Stimulated activated CD4-positive, alpha-beta T cell treated with anti-CD3 and anti-CD28 coated beads, TNF-alpha, amount 100 ng/mL, for 1 hour (primary cell): ENCODE measurements at places on chromosomes 5 and 9.

DNA sequence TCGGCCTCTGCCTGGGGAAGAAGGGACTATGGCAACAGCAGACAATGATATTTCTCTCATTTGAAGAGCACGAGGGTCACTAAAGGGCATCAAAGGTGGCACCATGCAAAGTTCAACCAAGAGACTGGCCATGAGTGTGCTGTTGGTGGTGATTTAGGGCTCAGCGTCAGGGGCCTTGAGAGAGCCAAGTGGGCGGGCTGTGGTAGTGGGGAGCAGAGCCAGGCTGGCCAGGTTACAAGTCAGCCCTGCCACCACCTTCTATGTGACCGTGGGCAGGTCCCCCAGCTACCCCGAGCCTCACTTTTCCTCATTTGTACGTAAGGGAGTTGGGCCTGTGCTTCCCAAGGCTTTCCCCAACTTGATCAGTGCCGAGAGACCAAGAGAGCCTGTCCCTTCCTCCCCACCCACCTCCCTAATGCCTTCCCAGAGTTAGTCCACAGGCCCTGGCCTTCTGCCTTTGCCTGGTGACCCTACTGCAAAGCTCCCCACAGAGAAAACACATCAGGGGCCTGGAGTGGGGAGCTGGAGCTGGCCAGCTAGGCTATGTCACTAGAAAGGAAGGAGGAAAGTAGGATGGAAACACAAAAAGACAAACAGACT, 104.3 kb downstream of the PDE6A start:
- no peak for DNase-seq

DNA sequence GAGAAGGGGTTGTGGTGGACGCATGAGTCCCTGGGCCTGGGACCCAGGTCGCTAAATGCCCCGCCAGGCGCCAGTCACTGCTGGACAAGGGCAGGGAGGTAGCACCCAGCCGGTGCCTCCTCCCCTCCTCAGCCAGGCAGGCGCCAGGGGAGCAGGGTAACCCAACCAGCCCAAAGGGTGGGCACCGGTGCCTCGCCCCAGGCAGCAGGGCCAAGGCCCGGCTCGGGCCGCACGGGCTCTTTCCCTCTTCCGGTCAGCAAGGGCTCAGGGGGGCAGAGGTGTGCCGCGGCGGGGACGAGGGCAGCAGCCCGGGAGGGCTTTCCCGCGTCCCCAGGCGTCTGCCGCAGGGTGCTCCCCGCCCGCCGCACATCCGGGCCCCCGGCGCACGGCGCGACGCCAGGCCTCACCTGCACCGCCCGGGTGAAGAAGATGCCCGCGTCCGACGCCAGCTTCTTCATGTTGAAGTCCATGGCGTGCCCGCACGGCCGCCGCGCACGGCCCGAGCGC, 393 bp downstream of the SH3GLB2 start:
- no peak for DNase-seq

DNA sequence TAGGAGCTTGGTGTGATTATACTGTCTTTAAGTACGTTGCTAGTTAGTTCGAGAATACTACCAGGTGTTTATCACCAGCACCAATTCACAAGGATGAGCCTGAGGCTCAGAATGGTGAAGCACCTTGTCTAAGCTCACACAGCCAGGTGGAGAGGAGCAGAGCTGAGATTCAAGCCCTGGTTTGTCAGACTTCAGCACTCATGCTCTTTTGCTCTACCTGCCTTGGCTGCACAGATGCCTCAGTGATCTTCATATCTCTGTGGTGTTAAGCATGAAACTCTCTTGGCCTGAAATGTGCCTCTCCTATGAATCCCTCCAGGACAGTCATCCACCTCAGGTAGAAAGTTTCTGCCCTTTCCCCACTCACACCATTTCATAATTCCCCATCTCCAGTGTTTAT, 12.2 kb downstream of the CAMK4 start:
- DNase-seq, result no peak

- DNase-seq, result no peak
Measured at GRCh38 chr5:149260761-149261160, 10.9 kb upstream of the AFAP1L1 start.

- DNase-seq, result no peak
Measured at GRCh38 chr5:156174225-156174624, 152.7 kb upstream of the SGCD start.

- DNase-seq, result no peak
Measured at GRCh38 chr9:34710023-34710422, at the start of gene CCL21. CCL21 (minus strand) TSS chr9:34710136; CDS start chr9:34710066, 70 bp downstream.

DNA sequence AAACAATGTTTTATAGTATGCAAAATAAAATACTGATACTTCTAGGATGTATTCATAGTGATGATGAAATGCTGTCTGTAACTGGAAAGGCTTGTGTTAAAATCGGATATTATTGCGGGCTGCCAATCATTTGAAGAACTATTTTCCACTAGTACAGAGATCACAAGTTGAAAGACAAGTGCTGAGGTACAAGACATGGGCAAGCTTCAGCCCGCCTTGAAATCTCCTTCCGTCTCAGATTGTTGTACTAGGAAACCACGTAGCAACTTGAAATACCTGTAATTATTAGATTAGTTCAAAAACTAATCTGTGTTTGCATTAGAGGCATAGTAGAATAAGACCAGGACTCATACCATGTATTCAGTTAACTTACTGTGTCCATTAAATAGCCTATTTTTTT, 218.2 kb downstream of the ARHGEF28 start:
- no peak for DNase-seq

GRCh38 chr9:36820392-36820861, 213.6 kb downstream of the PAX5 start:
- no peak for DNase-seq

- DNase-seq, result no peak
Measured at GRCh38 chr5:53313145-53313544, 167.3 kb upstream of the FST start.

DNA sequence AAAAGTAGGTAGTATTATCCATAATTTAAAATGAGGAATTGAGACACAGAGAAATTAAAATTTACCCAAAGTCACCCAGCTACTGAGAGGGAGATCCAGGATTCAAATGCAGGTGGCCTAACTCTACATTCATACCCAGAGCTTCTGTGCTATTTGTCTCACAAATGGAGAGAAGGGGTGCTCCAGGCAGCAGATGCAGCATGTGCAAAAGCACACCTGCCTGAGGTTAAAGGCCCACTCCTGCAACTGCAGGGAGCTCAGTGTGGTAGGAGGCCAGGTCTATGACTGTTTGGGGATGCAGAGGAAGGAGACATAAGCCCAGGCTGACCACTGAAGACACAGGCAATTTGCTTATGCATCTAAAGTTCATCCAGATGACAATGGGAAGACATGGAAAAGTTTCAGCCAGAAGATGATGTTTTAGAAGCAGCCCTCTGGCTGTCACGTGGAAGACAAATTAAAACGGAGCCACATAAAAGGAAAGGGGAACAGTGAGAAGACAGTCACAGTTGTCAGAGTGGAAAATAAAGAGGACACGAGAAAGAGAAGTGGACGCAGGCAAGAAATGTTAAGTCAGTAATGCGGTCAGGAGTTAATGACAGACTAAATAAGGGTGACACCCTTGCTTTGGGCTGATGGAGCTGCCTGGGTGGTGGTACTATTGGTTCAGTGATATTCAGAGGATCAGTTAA, 214.7 kb downstream of the EBF1 start:
- DNase-seq, result no peak

DNA sequence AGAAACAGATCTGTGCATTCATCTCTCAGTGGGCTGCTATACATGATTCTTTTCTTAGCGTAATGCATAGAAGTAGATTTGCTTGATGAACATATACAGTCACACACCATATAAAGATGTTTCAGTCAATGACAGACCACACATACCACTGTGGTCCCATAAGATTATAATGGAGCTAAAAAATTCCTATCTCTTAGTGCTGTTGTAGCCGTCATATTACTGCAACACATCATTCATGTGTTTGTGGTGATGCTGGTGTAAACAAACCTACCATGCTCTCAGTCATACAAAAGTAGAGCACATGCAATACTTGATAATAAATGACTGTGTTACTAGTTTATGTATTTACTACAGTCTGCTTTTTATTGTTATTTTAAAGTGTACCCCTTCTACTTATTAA, 214.3 kb downstream of the ARHGAP26 start:
- DNase-seq, result no peak

DNA sequence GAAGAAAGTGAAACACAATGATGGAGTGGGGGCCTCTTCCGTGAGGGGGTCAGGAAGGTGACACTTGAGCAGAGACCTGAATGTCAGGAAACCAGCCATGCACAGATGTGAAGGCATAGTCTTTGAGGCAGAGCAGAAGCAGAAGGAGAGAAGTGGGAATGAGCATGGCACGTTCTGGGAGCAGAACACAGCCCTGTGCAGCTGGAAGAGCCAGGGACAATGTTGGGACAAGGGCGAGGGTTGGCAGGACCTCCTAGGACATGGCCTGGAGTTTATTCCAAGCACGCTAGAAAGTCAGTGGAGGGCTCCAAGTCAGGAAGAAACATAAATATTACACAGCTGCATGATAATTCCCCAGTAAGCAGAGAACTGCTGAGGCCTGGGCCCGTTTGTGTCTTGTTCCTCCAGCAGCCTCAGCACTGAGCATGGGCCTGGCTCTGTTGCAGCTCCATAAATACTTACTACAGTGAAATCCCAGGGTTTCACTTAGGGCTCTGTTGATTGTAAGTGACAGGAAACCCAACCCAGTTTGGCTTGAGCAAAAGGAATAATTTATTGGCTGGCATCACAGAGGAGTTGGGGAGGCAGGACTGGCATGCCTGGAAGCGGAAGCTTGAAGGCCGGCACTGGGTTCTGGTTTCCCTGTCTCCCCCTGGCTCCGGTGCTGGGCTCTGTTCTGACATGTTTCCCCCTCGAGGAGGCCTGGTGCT, 66.2 kb downstream of the MVB12B start:
- no peak for DNase-seq

DNA sequence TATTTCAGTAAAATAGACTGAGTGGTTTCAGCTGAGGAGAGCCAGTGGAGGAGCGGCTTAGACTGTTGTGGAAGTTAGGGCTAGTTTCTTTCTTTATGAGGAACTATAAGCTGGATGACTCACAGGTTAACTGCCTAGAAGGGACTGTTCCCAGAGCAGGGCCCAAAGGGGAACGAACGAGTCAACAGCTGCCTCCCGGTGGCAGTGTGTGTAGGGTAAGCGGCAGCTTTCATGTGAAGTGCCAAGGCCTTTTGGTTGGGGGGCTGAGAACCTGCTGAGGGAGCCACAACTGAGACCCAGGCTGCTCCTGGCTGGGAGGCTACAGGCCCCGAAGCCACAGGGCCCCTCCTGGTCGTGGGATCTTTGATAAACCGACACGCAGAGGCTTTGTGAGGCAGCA, 7.0 kb downstream of the SQSTM1 start:
- no peak for DNase-seq

DNA sequence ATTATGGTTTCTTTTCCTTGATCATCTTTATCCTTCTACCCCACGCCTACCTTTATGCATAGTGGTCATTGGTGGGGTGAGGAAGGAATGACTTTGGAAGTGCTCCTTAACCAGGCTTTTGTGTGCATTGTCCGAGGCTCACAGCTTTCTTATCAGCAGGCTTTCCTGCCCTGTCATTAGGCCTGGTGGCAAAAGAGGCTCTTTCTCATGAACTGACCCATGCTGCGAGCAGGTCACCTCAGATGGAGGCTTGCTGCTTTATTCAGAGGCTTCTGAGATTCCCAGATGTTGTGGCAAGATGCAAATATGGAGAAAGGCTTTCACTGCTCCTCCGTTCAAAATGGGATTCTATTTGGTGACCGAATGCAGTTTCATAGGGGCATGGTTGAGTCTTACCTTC, 57.4 kb upstream of the DMRTA1 start:
- DNase-seq, result no peak

GRCh38 chr9:11702548-11702947, 990.6 kb upstream of the TYRP1 start:
- DNase-seq, result no peak

- no peak for DNase-seq
Measured at GRCh38 chr9:13956107-13956506, 357.8 kb downstream of the NFIB start.

DNA sequence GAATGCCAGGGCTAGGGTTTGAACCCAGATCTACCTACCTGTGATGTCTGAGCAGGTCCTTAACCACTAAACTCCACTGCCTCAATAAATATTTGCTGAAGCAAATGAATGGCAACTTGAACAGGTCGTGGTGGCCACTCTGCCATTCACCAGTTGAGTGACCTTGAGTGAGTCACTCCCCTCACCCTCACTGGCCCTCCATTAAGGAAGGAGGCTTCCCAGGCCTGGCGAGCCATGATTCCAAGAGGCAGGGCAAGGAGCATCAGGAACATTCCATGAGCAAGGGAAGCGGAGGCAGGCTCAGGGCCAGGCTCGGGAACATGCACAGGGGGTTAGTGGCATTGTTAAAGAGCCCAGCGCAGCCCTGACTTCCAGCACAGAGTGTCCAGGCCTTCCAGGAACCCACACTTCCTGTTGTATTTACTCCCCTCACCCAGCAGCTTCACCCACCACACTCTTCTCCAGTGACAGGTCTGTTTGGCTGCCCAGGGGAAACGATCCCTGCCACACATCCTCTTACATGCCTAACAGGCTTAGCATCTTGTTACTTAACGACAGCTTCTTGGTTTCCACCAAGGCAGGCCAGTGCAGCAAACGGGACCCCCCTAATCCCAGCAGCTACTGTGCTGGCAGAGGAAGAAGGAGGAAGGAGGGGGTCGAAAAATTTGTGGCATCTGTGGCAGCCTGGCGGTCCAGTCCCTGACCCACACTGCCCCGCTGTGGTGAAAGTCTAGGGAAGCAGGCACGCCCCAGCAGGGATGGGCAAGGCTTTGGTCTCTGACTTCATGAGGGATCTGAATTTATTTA, 43.7 kb upstream of the TTC1 start:
- DNase-seq, result no peak

GRCh38 chr5:38029397-38030065, 189.7 kb upstream of the GDNF start:
- no peak for DNase-seq

- no peak for DNase-seq
Measured at GRCh38 chr9:70625078-70625477, 210.6 kb upstream of the KLF9 start.

DNA sequence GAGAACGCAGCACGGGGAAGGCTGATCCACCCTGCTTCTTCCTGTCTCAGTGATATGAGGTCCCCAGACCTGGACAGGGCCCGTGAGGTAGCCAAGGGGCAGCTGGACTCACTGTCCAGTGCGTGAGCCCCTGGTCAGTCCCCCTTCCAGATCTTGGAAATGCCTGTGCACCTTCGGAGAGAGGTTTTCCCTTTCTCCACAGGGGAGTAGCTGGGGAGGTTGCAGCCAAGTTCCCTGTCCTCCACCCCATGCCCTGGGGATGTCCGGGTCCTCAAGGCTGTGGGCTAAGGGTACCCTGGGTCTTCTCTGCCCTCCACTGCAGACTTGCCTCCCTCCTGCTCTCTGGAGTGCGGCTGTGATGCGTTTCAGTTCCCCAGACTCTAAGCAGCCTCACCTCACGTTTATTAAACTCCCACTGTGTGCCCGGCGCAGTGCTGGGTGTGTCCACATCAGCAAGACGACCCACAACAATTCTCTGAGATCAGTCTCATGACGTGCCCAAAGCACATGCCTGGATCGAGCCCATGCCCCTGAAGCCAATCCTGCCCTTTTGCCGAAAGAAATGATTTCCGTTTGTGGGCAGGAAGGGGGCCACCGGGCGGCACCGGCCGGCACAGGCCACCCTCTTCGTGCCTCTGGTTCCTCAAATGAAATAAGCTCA, 101.3 kb upstream of the PHYKPL start:
- DNase-seq, result no peak

GRCh38 chr5:127444171-127444570, 73.3 kb upstream of the PRRC1 start:
- DNase-seq, result no peak

GRCh38 chr9:112174965-112175795, at the start of gene SUSD1:
SUSD1 (minus strand) TSS chr9:112175297; CDS start chr9:112175235, 62 bp downstream.
- DNase-seq, result no peak

GRCh38 chr5:4001758-4002533, 406.3 kb downstream of the IRX1 start:
- DNase-seq, result no peak
